Fibroblast of lung (primary cell): ENCODE measurements at places on chromosomes 3 and 15. TPM values are rescaled to one million over a fixed set of nuclear protein-coding genes. Genes with fewer than 3 reads are reported as not detected.

MYO1E gene
- total RNA-seq: 26.5 and 27.6 TPM in 2 replicates

SRGAP3 gene
- total RNA-seq: 10.0 and 12.4 TPM in 2 replicates

LMCD1 gene
- total RNA-seq: 40.1 and 60.1 TPM in 2 replicates

TICRR gene
- 0.26 and 1.2 TPM in 2 replicates for total RNA-seq

C3orf70 gene
- total RNA-seq: 0.26 and 0.33 TPM in 2 replicates

LIPH gene
- total RNA-seq: under 0.01 TPM in 1 of 2 replicates, not detected in the other

AQP9 gene
- total RNA-seq: not detected in 2 replicates

NGLY1 gene
- total RNA-seq: 32.1 and 34.0 TPM in 2 replicates

TMEM207 gene
- total RNA-seq: not detected in 2 replicates

INSYN1 gene
- 1.2 and 1.3 TPM in 2 replicates for total RNA-seq

ZNF860 gene
- total RNA-seq: under 0.01 and 0.50 TPM in 2 replicates

ADGRG7 gene
- total RNA-seq: not detected in 2 replicates

ZBBX gene
- total RNA-seq: 0.17 TPM in 1 of 2 replicates, not detected in the other

SLC12A1 gene
- total RNA-seq: not detected in 2 replicates

CCR1 gene
- total RNA-seq: 1.3 and 6.6 TPM in 2 replicates
